Urinary bladder (tissue), 4 donors: ENCODE measurements at places on chromosomes 12 and 14. TPM values are rescaled to one million over a fixed set of nuclear protein-coding genes. Genes with fewer than 3 reads are reported as not detected.

GRCh38 chr14:20427231-20428009 is 8.5 kb downstream of the KLHL33 start:
- no peak for DNase-seq

- no peak for DNase-seq
Measured at GRCh38 chr12:103821773-103822172, 19.3 kb downstream of the NT5DC3 start.

DNA sequence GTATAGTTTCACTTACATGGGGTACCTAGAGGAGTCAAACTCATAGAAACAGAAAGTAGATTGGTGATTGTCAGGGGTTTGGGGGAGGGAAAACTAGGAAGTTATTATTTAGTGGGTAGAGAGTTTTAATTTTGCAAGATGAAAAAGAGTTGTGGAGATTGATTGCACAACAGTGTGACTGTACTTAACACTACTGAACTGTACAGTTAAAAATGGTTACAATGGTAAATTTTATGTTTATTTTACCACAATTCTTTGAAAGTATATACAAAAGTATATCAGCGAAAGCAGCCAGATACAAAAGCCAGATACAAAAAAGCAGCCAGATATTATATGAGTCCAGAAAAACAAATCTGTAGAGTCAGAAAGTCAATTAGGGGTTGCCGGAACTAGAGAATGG is 247.6 kb downstream of the IPO8 start:
- no peak for DNase-seq

DNA sequence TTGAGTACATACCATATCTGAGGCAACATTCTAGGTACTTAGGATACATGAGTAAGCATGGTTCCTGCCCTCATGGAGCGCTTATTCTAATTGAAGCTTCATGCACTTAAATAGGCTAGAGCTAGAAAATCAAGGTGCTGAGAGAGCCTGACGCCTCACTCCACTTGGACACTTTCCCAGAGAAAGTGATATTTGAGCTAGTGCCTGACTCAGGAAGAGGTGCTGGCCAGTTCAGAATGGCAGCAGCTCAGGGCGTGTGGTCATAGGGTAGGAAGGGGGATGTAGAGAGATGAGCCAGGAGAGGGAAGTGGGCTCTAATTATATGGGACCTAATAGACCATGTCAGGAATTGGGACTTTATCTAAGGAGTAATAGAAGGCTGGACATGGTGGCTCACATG is 33.3 kb downstream of the TULP3 start:
- DNase-seq: no peak

DNA sequence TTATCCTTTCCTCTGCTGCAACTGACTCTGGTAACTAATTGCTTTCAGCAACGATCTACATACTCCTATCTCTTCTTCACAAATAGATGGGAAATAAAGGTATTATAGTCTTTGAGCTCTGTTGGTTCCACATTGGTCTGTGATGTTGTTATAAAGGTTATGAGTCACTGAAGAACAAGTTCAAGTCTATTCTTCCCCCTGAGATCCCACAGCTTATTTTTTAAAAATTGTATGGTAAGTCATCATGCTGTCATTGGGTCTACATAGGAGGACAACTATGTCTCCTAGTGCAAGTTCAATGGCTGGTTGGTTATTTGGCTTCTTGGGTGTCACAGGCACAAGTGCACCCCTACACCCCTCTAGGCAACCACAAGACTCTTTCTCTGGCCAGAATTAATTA is 49.6 kb upstream of the PTCSC3 start:
- DNase-seq: no peak

GRCh38 chr14:86646696-86647690 is 1117.0 kb downstream of the FLRT2 start:
- DNase-seq: no peak

DNA sequence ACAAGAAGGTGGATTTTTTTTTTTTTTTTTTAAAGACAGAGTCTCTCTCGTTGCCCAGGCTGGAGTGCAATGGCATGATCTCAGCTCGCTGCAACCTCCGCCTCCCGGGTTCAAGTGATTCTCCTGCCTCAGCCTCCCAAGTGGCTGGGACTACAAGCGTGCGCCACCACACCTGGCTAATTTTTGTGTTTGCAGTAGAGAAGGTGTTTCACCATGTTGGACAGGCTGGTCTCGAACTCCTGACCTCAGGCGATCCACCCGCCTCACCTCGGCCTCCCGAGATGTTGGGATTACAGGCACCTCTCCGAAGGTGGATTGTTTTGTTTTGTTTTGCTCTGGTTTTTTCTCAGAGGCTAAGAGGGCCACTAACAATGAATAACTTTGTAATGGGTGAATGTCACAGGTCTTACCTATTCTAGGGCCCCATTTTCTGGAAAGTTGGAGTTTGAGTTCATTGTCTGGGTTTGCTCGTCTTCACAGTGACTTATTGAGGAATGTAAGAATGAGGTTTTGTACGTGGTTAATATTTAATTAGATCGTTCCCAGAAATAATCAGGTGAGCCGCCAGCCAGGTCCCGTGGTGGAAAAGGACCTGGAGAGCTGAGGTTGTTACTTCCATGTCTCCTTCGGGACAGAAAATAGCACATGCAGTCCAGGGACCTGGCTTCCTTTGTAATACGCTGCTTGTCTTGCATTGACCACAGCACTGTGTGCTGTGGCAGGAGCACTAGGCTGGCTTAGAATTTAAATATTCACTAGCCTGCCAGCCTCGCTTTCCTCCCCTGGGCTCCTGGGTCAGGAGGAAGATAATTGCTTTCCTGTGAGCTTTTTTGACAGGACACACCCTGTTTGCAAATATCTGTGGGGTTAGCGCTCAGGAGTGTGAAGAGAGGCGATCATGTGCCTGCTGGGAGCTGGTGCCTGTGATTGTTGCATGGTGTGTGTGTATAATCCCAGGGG is 2.3 kb downstream of the HIP1R start:
- no peak for DNase-seq

GRCh38 chr12:94557746-94558295 is 92.5 kb downstream of the TMCC3 start:
- no peak for DNase-seq

DNA sequence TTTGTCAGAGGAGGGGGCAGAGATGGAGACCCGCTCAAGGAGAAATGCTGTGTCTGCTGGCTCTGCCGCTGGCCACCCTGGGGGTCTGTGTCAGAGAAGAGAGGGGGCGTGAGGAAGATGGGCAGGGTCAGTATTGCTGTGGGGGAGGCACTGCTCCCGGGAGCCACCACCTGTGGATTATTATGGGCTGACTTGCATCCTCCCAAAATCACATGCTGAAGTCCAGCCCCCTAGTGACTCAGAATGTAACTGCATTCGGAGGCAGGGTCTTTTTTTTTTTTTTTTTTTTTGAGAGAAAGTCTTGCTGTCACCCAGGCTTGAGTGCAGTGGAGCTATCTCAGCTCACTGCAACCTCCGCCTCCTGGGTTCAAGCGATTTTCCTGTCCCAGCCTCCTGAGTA is 12.3 kb downstream of the ABCD4 start:
- DNase-seq: no peak

Gene CNTN1
- 63.4 TPM for total RNA-seq

Gene SLC38A1
- total RNA-seq: 81.7 TPM

Gene SAMD15
- total RNA-seq: 1.3 TPM
